ENCODE measurements at places on chromosomes 3 and 15.

DNA sequence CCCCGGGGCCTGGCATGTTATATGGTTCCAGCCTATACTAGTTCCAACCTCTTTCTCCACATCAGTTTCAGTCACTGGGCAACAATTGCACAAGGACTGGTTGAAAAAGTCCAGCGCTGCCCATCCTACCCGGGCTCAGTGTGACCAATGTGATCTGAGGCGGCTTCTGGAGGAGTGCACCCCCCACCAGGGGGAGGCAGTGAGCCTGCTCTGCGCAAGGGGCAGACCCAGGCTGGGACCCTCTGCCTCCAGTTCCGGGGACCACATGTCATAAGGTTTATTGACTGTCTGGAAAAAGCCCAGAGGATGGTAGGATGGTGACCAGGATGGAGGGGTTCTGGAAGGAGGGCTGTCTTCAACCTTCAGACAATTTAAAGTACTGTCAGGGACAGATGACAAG lies 25.6 kb upstream of the NR2E3 start:
- no peak for DNase-seq

DNA sequence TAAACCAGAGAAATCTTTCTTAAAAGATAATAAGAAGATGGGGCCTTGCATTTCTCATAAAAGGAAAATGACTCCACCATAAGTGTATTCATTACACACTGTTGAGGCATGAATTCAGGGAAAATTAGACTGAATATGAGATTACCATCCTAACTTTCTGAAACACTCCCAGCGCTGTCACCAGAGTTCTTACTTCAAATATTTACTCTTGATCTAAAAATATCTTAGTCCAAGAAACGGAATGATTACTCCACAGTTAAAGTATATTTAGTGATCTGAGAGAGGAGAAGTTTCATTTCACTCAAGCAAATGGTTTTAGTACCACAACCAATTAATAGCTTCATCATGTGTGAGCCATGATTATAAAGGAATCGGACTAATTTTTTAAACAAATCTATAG lies 300.3 kb downstream of the ZBTB20 start:
- DNase-seq: peak; percentile 7

- DNase-seq: no peak
Measured at GRCh38 chr3:196493292-196493691, 10.3 kb downstream of the RNF168 start.

DNA sequence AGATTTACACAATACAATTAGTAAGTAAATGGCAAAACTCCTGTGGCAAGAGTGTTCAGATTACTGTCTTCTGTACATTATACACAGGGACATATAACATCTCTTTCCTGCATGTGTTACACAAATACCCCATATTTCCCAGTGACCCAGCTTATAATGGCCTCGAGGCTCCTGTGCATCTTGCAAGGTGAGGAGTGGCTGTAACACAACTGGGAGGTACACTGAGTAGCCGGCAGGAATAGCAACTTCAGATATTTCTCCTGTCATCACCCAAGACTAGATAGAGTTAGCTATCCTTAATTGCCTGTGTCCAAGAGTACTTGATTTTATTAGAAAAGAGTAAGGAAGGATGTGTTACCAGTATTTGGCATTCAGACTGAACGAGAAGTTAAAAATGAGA lies 5.6 kb downstream of the GMPS start:
- no peak for DNase-seq

DNA sequence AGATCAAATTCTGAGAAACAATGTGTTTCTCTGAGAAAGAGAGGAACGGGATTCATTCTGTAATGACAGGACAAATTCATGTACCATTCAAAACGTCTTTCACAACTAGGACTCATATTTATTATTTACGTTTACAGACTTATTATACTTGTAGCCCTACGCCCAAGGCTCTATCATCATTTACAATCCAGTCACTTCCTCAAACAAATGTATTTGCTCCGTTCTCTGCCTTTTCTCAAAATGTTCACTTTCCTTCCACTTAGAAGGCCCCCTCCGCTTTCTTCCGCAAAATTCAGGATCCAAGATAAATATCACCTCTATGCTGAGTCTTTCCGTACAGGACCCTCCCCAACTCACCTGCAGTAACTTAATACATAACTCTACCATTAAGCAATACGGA lies 745 bp downstream of the RSL24D1 start:
- no peak for DNase-seq

GRCh38 chr3:72345237-72345878 lies 502.9 kb downstream of the SHQ1 start:
- DNase-seq: no peak

GRCh38 chr15:80259942-80260510 lies 8.0 kb upstream of the CTXND1 start:
- no peak for DNase-seq

- DNase-seq: no peak
Measured at GRCh38 chr3:59143447-59143846, 93.6 kb upstream of the CFAP20DC start.

DNA sequence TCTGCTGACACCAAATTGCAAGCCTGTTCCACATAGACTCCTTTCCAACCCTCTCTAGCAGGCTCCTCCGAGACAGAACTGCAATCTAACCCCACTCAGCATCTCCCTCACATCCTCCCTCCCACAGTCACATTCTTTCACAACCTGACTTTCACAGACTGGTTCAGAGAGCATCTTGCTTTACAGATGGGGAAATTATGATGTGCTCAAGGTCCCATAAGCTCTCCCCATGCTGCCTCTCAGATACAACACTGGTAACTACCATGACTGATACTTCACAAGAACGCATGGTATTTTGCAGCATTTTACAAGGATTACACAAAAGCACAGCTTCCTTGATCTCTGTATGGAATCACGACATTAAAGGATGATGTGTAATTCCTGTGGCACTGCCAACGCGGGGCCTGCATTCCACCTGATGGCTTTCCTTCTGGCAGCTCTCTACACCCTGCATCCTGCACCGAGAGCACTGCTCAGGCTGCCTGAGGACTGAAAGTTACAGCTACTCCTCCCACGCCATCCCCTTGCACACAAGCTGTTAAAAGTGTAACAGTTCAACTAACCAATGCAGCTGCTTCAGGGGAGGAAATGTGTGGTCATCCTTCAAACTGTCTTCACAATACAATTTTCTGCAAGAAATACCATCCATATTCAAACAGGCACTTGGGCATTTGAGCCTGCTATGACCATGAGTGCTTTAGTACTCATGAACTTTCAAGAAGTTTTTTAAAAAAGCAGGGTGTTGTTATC lies 27.6 kb downstream of the TBC1D2B start:
- DNase-seq: peak; percentile 71

GRCh38 chr3:45665101-45665572 lies 24.1 kb upstream of the SACM1L start:
- no peak for DNase-seq

DNA sequence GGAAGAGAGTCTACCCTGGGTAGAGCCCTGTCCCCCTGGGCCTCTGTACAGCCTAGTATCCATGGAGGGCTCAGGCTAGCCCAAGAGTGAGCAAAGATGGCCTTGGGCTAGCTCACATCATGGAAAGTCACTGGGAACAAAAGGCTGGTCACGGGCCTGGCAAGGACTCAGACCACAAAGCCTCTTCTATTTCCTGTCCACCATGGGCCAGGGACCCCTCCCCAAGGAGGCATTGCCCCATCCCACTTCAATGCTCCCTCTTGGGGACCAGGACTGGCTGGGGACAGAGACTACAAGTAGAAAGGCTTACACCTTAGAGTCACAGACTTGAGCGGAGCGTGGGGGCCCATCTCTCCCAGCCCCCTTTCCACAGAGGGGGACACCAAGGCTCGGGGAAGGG lies 16.9 kb downstream of the DUSP7 start:
- no peak for DNase-seq

GRCh38 chr3:50314342-50314741 lies 8.2 kb downstream of the HYAL2 start:
- DNase-seq: no peak

DNA sequence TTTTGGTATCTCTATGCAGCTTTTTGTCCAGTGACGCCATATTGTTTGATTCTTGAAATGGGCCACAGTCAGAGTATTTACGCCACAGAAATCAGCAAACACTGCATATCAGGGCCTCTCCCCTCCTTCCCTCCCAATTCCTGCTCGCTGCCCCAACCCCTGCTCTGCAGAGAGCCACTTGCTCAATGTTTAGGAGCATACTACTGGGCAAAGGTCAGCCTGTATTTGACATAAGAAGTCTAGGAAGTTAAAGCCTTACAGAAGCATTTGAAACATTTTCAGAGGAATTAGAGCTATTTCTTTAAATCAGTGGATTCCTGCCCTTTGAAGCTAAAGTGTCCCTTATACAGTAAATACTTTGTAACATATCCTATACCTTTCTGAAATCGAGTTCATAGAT lies 17.4 kb upstream of the RARB start:
- DNase-seq: no peak

DNA sequence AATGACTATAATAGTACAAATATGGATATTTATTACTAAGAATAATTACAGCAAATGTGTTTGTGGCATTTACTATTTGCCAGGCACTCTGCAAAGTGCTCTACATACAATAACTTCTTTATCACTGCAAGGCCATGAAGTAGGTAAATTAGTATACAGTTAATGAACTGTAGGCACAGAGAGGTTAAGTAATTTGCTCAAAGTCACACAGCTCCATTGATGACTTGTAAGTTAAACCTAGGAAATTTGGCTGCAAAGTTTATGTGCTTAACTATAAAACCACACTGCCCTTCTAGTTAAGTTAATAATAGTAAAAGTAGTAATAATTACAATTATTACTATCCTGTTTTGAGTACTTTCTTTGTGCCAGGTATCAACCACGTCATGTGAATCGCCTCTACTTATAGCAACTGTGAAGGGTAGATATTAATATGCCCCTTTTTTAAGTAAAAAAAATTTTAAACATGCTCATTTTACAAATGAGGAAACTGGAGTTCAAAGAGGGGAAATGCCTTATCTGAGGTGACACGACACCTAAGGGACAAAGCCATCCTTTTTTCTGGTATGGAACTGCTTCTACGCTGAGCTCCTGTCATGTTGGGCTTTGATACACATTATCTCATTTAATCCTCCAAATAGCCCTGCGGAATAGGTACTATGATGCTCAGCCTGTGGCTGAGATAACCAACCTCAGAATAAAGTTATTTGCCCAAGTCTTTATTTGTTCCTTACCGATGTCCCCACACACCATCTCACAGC lies 8.5 kb downstream of the BHLHE40 start:
- DNase-seq: no peak

- no peak for DNase-seq
Measured at GRCh38 chr15:41985236-41986160, 13.1 kb upstream of the EHD4 start.

GRCh38 chr3:152254041-152254440 lies 14.7 kb upstream of the MBNL1 start:
- DNase-seq: no peak

DNA sequence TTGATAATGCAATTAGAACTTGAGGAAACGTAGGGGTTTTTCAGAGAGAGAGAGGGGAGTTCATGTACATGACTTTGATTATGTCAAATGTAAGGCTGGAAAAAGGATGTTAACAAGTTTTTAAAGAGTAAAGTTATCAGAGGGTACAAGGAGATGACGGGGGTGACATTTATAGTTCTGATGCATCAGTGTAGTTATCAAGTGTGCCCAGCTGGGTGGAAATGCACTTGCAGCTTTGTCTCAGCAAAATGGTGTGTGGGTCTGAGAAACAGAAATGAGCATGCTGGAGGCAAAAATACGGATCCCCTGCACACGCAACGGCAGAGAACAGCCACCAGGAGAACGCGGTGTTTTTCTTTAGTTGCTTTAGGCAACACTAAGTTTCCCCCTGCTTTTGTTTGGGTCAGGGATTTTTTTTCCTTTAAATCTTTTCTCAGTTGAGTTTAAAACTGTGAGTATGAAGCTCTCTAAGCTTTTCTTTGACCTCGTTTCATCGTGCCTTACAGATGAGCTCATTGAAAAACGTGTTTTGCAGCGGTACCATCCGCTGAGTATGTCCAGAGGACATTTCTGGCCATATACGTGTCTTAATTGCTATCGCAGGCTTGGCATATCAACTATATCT lies 205.4 kb downstream of the PDZRN3 start:
- DNase-seq: peak; percentile 74

DNA sequence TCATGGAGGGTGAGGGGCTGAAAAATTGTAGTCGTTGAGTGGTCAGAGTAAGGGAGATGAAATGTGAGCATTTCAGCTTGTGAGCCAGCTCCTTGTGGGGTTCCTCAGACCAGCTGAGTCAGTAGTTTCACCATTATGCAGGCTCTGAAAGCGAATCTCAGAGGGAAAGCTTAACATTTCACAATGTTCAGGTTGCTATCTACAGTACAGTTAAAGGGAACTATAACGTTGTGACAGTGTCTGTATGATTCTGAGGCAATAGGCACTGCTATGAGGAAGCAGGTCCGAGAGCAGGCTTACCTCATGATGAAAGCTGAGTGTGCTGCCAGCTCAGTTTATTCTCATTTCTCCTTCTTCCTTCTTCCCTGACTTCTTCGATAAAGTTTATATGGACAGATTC lies 469.6 kb downstream of the EDEM1 start:
- DNase-seq: no peak

GRCh38 chr15:97961067-97961954 lies 808 bp downstream of the ARRDC4 start:
- no peak for DNase-seq

DNA sequence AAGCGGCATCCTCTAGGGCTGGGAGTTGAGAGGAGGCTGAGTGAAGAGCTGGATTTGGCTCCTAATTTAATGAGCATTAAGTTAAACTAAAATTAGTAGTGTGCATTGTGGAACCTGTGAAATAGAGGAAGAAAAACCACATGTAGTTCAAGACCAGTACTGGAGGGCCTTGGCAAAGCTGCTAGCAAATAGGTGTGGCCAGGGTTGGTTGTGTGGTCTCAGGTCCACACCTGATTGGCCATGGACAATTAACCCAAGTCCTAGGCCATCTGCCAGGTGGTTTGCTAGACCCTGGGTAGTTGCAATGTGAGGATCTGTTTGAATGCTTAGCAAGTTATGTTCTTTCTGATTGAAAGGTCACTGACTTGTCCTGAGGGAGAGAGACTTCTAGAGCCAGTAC lies 275.5 kb downstream of the PDCD6IP start:
- DNase-seq: no peak

- DNase-seq: no peak
Measured at GRCh38 chr3:168250415-168250861, 154.7 kb upstream of the GOLIM4 start.

DNA sequence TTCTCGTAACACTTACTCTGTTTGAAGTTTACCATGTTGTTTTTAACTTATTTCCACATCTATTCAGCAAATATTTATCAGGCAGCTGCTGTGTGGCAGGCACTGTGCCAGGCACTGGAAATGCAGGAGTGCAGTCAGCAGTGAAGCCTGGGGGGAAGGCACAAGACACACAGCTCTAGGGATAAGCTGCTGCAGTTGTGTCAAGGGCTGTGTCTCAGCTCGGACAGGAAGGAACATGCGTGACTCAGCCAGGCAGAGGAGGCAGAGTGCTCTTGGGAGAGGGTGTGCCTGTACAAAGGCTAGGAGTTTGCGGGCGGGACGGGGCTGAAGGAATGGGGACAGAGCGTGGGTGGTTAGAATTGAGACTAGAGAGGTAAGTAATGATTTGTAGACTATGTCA lies 24.7 kb downstream of the LYSMD4 start:
- peak; percentile 86 for DNase-seq

GRCh38 chr15:58839485-58839884 lies 68.4 kb downstream of the MINDY2 start:
- peak; percentile 11 for DNase-seq

Measured in AG08395 (cell line).